GM04503 (cell line): ENCODE measurements at places on chromosomes 2 and 18.

DNA sequence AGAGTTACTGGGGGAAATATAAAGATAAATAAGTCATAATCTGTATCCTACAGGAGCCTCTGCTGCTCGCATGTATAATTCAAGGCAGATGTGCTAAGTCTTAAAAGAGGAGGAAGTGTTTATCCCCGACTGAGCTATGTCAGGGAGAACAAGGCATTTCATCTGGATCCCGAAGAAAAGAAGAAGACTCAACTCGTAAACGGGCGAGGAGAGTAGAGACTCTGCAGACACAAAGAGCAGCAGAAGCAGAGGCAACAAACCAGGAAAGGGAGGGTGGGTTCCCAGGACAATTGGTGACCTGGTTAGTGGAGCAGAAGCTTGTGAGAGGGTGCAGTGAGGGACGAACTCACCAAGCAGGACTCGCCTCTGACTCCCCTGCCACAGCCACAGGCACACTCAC is 368.6 kb downstream of the EIPR1 start:
- no peak for DNase-seq

GRCh38 chr2:75586971-75587370 is 26.2 kb upstream of the EVA1A start:
- no peak for DNase-seq

- DNase-seq = peak; percentile 85
These were observed 45.9 kb downstream of the HS1BP3 start for GRCh38 chr2:20604951-20605381.

GRCh38 chr2:138321458-138321857 is 180.1 kb upstream of the SPOPL start:
- DNase-seq = no peak

- no peak for DNase-seq
These were observed 10.8 kb downstream of the DUSP19 start for GRCh38 chr2:183089192-183089851.

GRCh38 chr2:238696331-238696730 is 151.6 kb upstream of the TWIST2 start:
- no peak for DNase-seq

GRCh38 chr18:32899819-32900218 is 127.0 kb upstream of the KLHL14 start:
- DNase-seq = no peak

- no peak for DNase-seq
These were observed 38.1 kb downstream of the MBOAT2 start for GRCh38 chr2:8965216-8965969.

DNA sequence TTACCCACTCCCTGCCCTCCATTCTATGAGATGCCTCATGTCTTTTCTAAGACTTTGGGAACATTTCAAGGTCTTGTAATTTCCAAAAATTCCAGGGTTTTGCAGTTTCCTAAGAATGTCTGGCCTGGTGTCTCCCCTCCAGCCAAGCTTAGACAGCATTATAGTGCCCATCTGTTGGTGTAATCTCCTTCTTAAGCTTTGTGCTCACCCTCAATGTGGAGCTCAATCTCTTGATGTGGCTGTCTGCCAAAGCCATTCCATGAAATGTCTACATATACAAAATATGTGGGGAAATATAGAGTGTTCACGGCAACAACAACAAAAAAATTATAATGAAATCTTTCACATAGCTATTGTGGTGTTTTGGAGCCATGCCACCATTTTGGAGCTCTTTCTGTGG is 558.4 kb downstream of the PIK3C3 start:
- DNase-seq = no peak

GRCh38 chr2:178450524-178450773 is 526 bp downstream of the PRKRA start:
- DNase-seq = no peak

DNA sequence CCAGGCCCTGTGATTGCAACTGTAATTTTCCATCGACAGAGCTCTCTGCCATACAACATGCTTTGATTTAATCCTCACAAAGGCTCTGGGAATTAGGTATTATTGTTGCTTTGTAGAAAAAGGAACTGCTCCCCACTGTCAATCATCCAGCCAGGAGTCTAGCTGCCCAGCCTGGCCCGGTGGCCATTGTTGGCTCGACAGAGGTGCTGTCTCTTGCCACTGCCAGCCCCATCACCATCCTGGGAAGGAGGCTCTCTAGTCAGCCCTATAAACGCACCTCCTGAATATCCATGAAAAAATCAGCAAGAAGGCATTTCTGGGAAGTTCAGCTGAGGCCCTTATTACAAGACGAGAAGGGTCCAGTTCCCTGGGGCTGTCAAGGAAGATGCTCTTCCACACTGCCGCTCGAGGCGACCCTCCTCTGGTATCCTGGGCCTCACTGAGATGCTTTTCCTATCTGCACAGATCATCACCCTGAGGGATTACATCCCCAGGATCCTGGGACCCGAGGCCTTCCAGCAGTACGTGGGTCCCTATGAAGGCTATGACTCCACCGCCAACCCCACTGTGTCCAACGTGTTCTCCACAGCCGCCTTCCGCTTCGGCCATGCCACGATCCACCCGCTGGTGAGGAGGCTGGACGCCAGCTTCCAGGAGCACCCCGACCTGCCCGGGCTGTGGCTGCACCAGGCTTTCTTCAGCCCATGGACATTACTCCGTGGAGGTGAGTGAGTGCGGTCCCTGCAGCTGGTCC is 71.0 kb downstream of the TPO start:
- no peak for DNase-seq

DNA sequence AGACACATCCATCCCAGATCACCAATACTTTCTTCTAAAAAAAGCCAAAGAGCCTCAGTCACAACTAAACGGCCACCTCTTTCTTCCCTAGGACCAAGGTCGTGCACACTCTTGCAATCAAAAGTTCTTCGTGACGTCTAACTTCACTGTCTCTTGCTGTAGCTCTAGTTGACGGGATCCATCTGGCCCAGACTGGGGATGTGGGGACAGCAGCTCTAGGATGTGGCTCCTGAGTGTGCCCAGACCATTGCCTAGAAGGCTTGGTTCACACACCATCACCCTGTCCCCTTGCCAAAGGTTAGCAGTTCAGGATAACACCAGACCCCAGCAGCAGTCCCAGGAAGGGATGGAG is 98.2 kb downstream of the TNS1 start:
- DNase-seq = no peak

GRCh38 chr2:50066873-50067272 is 912.6 kb upstream of the FSHR start:
- no peak for DNase-seq

DNA sequence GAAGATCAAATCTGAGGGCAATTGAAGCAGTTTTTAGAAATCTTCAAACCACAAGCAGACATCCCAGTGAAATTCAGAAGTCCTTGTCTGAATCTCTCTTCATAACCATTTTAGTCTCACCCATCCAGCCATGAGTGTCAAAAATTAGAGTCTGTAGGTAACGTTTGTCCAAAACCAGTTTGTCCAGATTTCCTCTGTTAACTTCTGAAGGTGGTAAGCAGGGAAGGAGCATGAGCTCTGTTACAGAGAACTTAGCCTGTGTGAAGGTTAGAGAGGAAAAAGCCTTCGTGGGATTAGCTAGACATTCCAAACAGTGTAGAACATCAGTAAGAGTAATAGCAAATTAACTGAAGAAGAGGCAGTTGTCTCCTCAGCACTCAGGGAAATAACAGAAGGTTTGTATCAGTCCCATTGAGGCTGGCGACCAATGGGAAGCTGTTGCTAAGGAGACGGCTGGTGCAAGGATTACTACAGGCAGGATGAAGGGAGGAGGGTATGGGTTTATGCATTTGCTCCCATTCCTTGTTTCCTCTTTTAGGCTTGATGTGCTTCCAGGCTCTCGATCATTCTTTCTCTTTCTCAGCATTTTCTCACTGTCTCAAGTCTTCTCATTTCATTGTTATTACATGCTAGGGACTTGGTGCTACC is 8.7 kb upstream of the GPR155 start:
- no peak for DNase-seq

- DNase-seq = no peak
These were observed 616 bp downstream of the RNPEPL1 start for GRCh38 chr2:240568678-240569522.

DNA sequence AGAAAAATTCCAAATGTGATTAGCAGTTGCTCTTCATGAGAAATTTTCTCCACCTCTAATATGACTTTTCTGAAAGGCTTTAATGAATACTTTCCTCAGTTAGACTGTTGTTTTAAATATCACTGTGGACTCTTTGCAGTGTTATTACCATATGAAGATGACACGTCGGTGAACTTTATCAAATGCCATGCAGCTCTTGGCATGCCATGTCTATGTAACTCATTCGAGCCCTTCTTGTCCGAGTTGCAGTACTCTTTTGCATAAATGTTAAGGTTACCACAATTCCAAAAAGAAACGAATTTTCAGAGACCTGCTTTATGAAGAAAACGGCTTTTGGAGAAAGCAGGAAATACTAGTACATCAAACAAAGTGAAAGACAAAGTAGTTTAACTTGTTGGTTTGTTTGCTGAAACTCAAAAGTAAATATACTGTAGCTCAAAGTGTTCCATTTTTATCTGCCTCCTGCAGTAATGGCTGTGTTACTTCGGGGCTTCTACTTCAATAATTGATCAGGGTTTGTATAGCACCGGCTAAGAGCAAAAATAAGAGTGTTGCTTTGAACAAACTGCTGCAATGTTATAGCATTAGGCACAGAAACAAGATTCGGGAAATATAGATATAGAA is 204.1 kb downstream of the ARHGAP15 start:
- no peak for DNase-seq

GRCh38 chr2:161163440-161163839 is 3.2 kb downstream of the TANK start:
- DNase-seq = no peak

DNA sequence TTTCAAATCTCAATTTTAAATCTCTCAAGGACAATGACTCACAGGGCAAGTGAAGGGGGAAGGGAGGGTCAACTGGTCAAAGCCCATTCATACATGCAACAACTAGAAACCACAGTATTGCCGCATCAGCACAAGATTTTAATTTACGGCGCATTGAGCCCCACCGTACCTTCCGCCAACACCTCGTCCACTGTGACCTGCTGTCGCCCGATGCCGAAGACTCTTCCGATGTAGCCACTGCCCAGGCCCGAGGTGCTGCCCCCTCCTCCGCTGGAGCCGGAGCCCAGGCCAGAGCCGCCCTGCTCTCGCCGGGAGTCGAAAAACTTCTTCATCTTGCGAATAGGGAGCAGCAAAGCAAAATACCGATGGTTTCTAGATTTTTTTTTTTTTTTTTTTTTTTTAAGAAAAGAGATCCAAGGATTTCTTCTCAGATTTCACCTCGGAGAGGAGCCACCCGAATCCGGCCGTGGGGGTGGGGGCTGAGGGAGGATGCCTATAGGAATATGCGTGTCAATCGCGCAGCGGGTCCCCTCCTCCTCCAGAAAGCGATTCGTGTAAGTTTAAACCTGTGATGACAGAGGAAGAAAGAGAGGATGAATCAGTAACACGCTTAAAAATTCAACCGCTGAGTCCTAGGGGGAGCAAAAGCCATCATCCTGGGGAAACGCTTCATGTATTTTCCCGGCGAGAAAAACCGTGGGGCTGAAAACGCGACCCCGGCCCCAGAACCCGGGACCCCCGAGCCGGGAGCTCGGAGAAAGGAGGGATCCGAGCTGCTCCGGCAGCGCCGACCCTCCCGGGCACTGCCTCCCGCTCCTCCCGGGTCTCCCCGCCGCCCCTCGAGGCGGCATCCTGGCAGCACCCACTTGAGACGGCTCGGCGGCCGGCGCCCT is 584 bp downstream of the AAK1 start:
- DNase-seq = peak; percentile 34

DNA sequence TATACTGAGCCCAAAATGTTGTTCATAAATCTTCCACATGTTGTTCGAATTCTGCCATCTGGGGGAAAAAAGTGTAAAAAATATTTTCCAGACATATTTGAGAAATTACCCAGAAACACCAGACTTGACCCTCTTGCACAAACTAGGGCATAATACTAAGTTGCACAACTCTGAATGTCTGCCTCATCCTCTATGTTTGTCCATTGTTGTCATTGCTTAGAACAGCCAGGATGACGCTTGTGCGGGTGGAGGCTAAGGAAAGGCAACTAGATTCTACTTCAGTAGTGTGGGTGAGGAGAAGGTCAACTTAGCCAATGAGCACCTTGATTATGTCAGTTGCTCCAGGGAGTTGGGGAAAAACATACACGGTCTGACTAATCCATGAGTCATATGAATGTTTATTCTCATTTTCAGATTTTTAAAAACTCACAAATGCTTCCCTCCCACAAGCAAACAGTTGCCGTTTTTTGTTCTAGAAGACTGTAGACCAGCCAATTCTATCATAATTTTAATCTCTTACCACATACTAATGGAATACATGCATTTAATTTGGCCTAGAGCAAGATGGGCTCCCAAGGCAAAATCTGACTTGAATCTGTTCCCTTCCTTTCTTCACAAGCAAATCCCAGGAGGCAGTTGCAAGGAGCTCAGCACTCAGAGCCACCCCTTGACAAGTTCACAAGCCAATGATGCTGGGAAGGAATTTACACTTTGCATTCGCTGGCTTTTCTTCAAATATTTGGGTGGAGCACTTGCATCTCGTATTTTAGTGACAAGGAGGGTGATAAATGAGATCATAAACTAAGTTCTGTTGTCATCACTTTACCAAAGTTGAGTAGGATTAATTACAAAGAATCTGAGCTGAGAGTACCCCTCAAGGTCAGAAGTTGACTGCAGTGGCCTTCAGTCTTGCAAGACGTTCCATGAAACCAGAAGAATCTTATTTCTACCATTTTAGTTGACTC is 163.2 kb upstream of the TWIST2 start:
- DNase-seq = peak; percentile 100

GRCh38 chr2:18066894-18067293 is 188.4 kb downstream of the KCNS3 start:
- DNase-seq = no peak

DNA sequence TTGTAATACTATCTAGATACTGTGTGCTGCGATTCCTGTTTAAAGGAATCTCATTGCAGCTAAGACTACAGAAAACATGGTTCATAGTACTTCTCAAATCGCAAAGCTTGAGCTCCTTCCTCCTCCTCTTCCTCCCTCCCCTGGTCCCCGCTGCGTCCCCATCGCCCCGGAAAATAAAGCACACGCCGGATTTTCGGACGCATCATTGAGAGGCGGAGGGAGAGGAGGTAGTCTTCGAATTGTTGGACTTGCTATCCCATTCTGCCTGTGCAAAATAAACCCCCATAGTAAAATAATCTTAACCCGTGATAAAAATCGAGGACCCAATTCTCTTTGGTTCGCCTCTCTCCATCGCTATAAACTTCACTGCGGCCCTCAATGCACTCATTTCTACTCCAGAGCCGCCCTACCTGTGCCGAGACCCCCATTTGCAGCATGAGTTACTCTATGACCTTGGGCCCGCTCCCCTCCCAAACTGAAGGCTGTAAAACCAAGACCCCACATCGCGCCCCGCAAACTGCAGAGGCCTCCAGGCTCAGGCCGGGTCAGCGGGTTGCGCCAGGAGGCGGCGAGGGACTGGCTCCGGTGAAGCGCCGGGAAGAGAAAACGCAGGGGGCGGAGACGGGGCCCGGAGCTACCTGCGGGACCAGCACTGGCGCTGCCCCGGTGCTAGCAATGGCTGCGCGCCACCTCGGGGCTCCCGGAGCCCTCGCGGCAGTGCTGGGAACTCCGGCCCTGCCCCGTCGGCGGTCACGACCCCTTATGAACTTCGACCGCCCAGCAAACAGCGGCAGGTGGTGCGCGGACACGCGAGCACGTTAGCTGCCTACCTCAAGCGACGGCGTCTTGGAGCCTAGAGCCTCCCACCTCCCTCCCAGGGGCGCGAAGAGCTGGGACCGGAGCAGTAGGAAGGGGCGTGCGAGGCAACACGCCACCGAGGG is 649 bp downstream of the ESCO1 start:
- DNase-seq = peak; percentile 1

GRCh38 chr2:153432381-153432780 is 46.2 kb downstream of the RPRM start:
- no peak for DNase-seq
